ENCODE measurements at places on chromosomes 4 and X.

GRCh38 chr4:120680647-120681228 lies 241.8 kb downstream of the PRDM5 start:
- no peaks in the 10 kb centered on the region for H3K27me3 ChIP-seq
- H3K27ac ChIP-seq: no peak overlapping the region
- no peak overlapping the region for H3K4me3 ChIP-seq
- no peaks in the 10 kb centered on the region for H3K4me1 ChIP-seq
- DNase-seq: no peak

- H3K4me3 ChIP-seq: peak overlapping the region; percentile 98
- no peak overlapping the region for H3K27ac ChIP-seq
- DNase-seq: no peak
- H3K36me3 ChIP-seq: no peaks in the 10 kb centered on the region
Measured at GRCh38 chrX:108090491-108091263, 665 bp downstream of the PSMD10 start.

DNA sequence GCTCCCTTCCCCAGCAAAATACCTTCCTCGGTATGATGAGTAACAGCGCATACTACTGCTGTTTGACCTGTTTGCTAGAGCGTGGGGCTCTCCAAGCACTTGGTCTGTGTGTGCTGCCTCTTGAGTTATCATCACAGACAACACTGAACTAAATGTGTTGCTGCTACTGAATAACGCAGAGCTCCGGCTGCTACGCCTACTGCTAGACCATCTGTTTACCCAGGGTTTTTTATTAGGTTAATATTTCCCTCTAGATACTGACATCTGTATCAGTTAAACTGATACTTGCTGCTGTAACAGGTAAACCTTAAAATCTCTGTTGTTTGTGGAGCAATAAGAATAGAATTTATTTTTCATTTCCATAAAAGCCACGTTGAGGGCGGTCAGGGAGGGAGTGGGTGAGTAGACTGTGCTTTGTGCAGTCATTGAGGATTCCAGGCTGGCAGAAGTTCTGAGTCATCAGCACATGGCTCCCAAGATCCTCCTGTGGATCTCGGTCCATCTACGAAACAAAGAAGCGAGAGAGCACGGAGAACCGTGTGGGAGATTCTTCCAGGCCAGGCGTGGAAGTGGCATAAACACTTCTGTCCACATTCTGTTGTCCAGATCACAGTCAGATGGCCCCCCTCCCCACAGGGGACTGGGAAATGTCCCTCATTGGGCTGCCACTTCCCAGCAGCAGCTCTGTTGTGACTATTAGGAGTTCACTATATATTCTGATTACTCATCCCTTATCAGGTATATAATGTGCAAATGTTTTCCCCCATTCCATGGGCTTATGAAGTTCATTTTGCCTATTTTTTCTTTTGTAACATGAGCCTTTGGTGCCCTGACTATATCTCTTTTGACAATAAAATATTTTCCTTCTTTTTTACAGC lies 14.1 kb downstream of the GRK4 start:
- no peaks in the 10 kb centered on the region for H3K27me3 ChIP-seq
- H3K4me3 ChIP-seq: no peak overlapping the region
- H3K36me3 ChIP-seq: no peaks in the 10 kb centered on the region
- no peaks in the 10 kb centered on the region for H3K4me1 ChIP-seq
- H3K27ac ChIP-seq: no peak overlapping the region
- no peak for DNase-seq

DNA sequence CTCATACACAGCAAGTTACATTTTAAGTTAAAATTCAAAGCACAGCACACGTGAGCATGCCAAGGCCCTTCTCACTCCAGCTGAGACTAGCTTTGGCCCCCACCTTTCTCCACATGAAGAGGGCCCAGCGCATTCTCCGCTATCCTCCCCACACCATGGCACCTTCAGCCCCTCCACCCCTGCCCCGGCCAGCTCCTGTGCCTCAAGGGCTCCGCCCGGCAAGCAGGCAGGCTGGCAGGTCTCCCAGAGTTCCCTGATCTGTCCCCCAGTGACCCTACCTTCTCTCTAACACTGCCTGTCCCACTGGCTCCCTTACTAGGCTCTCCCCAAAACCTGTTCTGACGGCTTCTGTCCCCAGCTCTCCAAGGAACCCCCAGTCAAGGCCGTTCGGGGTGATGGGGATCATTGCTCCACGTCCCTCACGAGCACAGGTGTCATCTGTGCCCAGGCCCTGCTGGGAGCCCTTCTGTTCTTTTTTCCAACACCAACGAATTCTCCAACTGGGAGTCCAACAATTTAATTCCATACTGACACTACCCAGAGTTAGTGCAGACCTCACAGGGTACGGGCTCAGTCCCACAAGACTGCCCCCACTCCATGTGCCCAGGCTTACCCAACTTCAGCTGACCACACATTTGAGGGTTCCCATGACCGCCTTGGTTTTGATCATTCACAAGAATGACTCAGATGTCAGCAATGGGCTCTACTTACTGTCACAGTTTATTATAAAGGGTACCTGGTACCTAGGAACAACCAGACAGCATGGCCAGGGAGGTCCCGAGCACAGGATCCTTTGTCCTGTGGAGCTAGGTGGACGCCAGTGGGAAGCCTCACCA lies 4.2 kb downstream of the LETM1 start:
- no peaks in the 10 kb centered on the region for H3K4me1 ChIP-seq
- H3K27ac ChIP-seq: no peak overlapping the region
- no peak overlapping the region for H3K4me3 ChIP-seq
- H3K27me3 ChIP-seq: peaks cover 1% of the 10 kb centered on the region
- DNase-seq: no peak
- no peaks in the 10 kb centered on the region for H3K36me3 ChIP-seq

DNA sequence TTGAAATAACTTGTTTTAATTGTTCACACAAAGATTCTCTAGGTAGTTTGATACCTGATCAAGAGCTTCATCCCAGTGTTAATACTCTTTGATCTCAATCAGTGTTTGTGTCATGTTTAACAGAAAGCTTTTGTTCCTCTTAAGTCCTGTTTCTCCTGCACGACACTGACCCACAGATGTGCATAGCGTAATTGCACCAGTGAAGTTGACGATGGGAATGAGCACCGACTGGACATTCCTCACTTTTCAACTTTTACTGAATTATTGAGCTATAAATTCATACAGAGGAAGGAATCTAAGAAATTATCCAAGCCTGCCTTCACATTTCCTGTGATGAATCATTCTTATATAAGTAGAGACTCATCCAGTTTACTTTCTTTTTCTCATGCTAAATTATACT lies 878.7 kb upstream of the TENM3 start:
- no peak for DNase-seq
- no peak overlapping the region for H3K27ac ChIP-seq
- H3K36me3 ChIP-seq: no peaks in the 10 kb centered on the region
- H3K4me1 ChIP-seq: no peaks in the 10 kb centered on the region
- H3K27me3 ChIP-seq: no peaks in the 10 kb centered on the region
- no peak overlapping the region for H3K4me3 ChIP-seq

DNA sequence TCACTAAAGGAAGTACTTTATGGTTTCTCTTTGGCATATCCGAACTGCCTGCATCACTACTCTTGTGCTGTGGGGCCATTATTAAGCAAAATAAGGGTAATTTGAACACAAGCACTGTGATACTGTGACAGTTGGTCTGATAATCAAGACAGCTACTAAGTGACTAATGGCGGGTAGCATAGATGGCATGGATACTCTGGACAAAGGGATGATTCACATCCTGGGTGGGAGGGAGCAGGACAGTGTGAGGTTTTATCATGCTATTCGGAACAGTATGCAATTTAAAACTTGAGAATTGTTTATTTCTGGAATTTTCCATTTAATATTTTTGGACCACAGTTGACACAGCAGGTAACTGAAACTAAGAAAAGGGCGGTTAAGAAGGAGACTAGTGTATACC lies 52.6 kb upstream of the CITED1 start:
- H3K4me3 ChIP-seq: no peak overlapping the region
- no peak overlapping the region for H3K27ac ChIP-seq
- H3K4me1 ChIP-seq: no peaks in the 10 kb centered on the region
- DNase-seq: no peak
- H3K27me3 ChIP-seq: no peaks in the 10 kb centered on the region

DNA sequence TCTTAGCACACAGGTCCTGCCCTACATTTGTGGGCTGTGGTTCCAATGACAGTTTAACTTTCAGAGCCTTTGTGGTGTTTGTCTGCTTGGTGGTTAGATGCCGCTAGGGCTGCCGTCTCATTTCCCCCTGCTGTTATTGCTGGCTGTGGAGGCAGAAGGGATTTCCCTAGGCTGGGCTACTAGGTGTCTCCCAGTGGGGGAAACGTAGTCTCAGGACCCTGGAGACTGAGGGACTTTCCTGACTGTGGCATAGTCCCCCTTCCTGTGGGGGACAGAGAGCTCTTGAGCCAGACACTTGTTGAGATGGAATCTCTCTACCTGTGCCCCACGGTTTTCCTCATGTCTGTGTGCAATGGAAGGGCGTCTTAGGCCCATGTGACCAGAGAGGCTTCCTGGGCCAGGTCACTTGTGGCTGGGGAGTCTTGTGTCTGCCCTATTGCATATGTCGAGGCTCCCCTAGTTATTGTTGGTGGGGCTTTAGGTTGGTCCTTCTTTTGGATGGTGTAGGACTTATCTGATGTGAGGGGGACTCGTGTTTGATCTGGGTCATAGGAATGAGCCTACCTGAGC lies 68.2 kb downstream of the ARHGAP10 start:
- no peaks in the 10 kb centered on the region for H3K4me1 ChIP-seq
- H3K4me3 ChIP-seq: no peak overlapping the region
- H3K27ac ChIP-seq: no peak overlapping the region
- no peaks in the 10 kb centered on the region for H3K27me3 ChIP-seq
- no peaks in the 10 kb centered on the region for H3K36me3 ChIP-seq
- no peak for DNase-seq

GRCh38 chr4:77856152-77856551 lies 6.5 kb upstream of the MRPL1 start:
- H3K27me3 ChIP-seq: no peaks in the 10 kb centered on the region
- H3K4me3 ChIP-seq: no peak overlapping the region
- H3K4me1 ChIP-seq: no peaks in the 10 kb centered on the region
- H3K36me3 ChIP-seq: no peaks in the 10 kb centered on the region

- H3K36me3 ChIP-seq: no peaks in the 10 kb centered on the region
- no peak overlapping the region for H3K4me3 ChIP-seq
- no peaks in the 10 kb centered on the region for H3K4me1 ChIP-seq
- H3K27me3 ChIP-seq: no peaks in the 10 kb centered on the region
- no peak overlapping the region for H3K27ac ChIP-seq
Measured at GRCh38 chr4:36004204-36004851, 240.0 kb downstream of the ARAP2 start.

DNA sequence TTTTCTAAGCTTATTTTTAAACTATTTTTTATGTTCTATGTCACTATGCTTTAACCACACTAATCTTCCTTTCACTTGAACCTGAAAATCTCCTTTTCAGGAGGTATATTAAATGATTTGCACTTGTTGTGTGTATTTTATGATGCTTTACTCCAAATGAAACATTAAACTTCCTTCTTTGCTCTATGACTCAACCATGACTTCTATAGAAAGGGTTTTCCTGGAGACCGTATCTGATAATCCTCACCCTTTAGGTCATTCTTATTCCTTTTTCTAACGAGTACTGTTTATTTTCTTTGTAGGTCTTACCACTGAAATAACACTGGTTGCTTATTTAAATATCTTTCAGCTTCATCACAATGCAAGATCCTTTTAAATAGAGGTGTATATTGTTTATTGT lies 1163.2 kb downstream of the PCDH18 start:
- H3K27me3 ChIP-seq: no peaks in the 10 kb centered on the region
- H3K4me1 ChIP-seq: no peaks in the 10 kb centered on the region
- no peak overlapping the region for H3K27ac ChIP-seq
- no peaks in the 10 kb centered on the region for H3K36me3 ChIP-seq

- H3K27ac ChIP-seq: no peak overlapping the region
- no peaks in the 10 kb centered on the region for H3K36me3 ChIP-seq
- no peak for DNase-seq
- H3K4me1 ChIP-seq: no peaks in the 10 kb centered on the region
- no peak overlapping the region for H3K4me3 ChIP-seq
Measured at GRCh38 chrX:10471418-10471817, 149.0 kb downstream of the MID1 start.

DNA sequence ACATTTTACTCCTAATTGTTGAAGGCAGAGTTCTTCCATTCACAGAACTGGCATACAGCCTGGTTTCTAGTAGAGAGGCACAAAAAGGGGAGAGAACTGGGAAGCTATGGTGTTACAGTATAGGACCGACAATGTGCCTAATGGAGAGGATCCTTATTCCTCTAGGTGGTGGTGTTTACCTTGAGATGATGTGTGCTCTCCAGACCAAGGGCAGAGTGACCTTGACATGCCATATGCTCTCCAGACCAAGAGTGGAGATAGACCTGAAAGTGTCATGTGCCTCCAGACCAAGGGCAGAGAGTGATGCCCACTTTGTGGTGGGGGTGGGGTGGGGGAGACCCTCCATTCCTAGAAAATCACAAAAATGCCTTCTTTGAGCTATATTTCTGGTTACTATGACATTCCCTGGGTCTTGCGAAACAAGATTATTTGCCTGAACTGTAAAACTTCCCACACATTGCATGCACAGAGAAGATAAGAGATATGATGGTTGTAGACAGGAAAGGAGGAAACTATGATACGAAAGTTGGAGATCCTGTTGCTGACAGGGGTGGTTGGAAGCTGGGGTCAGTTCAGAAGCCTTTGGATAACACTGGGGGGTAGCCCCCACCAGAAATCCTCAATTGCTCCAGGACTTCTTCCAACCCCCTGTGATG lies 119.7 kb downstream of the TEX13C start:
- H3K4me3 ChIP-seq: no peak overlapping the region
- H3K36me3 ChIP-seq: no peaks in the 10 kb centered on the region
- H3K27me3 ChIP-seq: no peaks in the 10 kb centered on the region
- no peak overlapping the region for H3K27ac ChIP-seq

DNA sequence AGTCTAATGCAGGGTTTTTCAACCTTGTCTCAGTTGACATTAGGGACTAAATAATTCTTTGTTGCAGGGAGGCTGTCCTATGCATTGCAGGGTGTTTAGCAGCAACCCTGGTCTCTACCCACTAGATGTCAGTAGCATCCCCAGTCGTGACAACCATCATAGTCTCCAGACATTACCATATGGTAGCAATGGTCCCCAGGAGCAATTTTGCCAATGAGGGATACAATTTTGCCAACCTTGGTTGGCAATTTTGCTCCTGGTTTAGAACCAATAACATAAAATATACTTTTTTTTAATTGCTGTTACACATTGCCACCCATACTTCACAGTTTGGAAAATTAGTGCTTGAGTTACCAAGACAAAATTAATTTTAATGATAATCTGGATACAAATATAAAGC lies 6.0 kb downstream of the EREG start:
- H3K27ac ChIP-seq: no peak overlapping the region
- no peaks in the 10 kb centered on the region for H3K4me1 ChIP-seq

Measured in iPS DF 6.9 (cell line).